CD4-positive, alpha-beta T cell treated with Interleukin-21 for 1 hour (primary cell): ENCODE measurements at places on chromosomes 3 and 15.

GRCh38 chr3:57158813-57159738, 6.1 kb downstream of the IL17RD start:
- peak; percentile 19 for DNase-seq

DNA sequence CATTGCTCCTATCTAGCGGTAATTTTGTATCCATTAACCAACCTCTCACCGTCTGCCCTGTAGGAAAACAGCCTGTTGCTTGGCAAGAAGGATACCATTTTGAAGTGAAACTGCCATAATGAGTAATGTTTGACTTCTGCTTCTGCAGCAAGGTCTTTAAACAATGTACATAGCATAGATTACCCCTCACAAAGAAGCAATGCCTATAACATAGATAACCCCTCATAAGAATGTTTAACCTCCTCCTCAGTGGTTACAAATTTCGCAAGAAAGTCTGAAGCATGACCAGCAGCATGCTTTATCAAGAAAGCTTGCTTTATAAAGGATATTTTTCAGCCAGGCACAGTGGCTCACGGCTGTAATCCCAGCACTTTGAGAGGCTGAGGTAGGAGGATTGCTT, 61.2 kb upstream of the MFGE8 start:
- DNase-seq = no peak

- no peak for DNase-seq
Observed at GRCh38 chr3:57275393-57275792, 17.1 kb downstream of the ASB14 start.

DNA sequence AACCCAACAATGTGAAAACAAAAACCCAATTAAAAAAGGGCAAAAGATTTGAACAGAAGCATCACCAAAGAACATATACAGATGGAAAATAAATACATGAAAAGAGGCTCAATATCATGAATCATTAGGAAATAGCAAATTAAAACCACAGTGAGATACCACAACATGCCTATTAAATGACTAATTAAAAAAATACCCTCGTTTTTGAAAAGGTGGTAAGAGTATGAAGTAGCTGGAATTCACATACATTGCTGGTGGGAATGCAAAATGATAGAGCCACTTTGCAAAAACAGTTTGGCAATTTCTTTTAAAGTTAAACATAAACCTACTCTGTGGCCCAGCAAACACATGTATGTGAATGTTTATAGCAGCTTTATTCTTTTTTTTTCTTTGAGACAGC, 75.8 kb downstream of the B3GNT5 start:
- DNase-seq = no peak

GRCh38 chr15:39079296-39079847, 501.5 kb upstream of the THBS1 start:
- no peak for DNase-seq

DNA sequence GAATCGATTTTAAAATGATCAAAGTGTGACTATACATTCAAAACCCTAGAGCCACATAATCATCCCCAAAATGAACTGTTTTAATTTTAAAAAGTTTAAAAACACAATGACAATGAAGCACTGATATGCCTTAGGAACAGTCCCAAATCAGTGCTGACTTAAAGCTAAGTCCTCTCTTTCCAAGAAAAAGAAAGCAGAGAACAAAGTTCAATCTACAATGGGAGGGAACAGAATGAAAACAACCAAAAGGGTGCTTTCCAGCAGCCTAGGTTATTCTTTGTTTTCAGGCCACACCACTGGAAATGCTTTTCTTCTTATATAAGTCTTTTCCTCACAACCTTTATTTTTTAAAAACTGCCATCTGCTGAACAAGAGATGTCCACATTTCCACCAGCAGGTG, 7.2 kb upstream of the STIMATE start:
- DNase-seq = no peak

GRCh38 chr15:91338766-91339165, 238.7 kb downstream of the SV2B start:
- DNase-seq = peak; percentile 21

DNA sequence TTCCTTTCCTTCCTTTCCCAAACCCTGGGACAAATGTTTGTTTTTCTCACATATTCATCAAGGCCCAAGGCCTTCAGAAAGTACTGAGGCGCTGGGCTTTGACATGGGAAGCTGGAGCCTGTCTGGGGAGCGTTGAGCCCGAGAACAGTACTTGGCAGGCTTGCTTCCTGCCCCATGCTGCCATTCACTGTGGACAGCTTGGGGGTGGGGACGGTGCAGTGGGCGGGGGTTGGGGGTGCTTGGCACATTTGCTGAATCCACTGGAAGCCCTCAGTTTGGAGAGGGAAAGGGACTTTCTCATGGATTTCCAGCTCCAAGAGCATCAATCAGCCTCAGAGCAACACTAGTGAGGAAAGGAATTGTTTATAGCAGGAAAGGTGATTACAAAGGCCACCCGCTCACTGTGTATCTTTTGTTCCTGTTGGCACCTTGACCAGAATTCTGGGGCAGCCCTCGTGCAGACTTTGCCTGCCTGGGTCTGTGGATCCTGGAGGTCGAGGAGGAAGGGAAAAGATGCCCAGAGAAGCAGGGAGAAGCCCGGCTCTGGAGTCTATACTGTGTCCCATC, 199.8 kb upstream of the RGMA start:
- no peak for DNase-seq

DNA sequence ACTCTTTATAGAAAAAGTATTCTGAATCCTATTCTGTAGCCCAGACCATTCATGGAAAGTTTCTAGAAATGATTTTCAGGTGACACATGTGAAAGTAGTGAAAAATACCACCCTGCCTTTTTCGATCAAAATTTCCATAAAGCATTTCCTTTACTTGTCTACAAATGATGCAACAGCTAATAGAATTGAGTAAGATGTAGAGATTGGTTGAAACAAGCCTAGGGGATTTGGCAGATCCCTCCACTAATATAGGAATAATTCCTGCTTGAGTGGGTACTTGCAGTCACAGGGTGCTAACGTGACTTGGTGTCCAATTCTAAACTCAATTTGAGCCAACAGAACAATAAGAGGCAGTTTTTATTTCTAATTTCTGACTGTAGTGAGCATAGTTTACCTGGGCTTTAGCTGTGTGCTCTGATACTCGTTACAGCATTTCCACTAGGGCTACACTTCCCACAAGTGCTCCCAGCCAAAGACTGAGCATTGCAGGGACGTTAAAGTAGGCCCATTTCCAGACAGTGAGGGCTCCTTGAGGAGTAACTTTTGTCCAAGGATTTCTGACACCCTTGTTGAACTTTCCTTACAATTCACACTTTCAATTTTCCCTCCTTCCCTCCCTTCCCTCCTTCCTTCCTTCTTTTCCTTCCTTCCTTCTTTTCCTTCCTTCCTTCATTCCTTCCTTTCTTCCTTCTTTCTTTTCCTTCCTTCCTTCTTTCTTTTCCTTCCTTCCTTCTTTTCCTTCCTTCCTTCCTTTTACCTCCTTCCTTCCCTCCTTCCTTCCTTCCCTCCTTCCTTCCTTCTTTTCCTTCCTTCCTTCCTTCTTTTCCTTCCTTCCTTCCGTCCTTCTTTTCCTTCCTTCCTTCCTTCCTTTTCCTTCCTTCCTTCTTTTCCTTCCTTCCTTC, 53.9 kb upstream of the TP63 start:
- DNase-seq = no peak

DNA sequence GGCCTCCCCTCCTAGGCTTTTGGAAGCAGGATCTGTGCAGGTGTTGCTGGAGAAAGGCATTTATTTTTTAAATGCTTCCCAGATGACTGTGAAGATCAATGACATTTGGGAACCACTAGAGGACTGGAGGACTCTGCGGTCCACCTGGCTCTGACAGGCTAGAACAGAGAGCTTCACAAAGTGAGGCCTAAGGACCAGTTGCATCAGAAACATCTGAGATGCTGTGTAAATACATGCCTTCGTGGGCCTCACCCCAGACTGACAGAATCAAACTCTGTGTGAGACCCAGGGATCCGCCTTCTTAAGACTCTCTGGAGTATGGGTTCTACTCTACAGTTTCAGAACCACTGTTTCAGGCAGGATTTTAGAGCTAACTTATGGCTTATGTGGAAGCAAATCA, 105.0 kb upstream of the ICE2 start:
- DNase-seq = no peak

DNA sequence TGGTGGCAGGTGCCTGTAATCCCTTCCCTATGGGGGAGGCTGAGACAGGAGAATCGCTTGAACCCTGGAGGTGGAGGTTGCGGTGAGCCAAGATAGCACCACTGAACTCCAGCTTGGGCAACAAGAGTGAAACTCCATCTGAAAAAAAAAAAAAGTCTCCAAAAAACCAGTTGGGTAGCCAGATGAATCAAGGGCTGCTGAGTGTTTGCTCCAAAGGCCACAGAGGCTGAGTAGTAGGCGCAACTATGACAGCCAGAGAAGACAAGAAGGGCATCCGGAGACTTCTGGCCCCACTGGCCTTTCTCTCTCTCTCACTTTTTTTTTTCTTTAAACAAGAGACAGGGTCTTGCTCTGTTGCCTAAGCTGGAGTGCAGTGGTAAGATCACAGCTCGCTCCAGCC, 131.8 kb downstream of the SMAD6 start:
- DNase-seq = no peak

- DNase-seq = no peak
Observed at GRCh38 chr15:96657096-96657495, 326.6 kb downstream of the NR2F2 start.

GRCh38 chr3:49456466-49456865, 13.6 kb upstream of the DAG1 start:
- no peak for DNase-seq

DNA sequence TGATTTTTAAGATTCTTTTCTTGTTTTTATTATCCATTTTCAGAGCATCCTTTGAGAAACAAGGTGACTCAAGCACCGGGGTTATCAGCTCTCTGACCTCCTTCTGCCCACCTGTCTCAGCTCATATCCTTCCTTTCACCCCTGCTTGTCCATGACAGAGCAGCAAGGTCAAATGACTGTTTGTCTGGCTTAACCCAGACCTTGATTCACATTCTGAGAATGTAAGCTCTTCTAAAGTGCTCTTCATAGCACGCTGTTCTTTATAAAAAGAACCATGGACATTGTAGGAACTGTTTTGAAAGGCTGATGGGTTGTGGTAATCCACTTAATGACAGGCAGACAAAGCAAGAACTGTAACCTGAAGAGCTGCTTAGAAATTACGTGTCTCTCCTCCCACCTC, 122.5 kb downstream of the CHST2 start:
- DNase-seq = no peak

GRCh38 chr3:37163262-37164015, 10.9 kb downstream of the LRRFIP2 start:
- no peak for DNase-seq

GRCh38 chr15:74988007-74988800, 7.2 kb upstream of the SCAMP5 start:
- DNase-seq = peak; percentile 28

- no peak for DNase-seq
Observed at GRCh38 chr3:137948400-137949072, 61.4 kb upstream of the CLDN18 start.

DNA sequence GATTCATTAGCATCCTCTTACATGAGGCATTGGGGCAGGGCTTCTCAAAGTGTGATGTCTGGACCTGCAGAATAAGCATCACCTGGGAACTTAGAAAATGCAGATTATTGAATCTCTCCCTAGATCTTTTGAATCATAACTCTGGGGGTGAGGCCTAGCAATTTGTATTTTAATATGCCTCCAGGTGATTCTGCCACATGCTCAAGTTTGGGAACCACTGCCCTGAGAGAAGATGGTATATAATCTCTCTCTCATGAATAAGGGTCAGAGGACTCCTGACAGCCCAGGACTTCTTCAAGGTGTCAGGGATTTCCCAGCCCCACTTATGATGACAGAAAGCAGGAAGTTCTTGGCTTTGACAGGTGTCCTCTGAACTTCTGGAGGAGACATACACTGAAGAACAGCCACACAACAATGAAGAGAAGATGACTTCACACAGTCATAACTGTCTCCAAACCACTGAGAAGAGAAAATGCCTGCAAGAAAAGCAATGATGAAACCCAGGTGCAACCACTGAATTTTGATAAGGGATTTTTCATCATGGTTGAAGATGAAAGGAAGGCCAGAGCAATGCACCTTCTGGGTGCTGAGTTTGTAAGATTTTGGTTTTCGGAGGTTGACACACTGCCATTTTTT, 211.9 kb upstream of the MRPL3 start:
- no peak for DNase-seq

- DNase-seq = peak; percentile 15
Observed at GRCh38 chr3:45864760-45865519, 21.4 kb upstream of the CCR9 start.

DNA sequence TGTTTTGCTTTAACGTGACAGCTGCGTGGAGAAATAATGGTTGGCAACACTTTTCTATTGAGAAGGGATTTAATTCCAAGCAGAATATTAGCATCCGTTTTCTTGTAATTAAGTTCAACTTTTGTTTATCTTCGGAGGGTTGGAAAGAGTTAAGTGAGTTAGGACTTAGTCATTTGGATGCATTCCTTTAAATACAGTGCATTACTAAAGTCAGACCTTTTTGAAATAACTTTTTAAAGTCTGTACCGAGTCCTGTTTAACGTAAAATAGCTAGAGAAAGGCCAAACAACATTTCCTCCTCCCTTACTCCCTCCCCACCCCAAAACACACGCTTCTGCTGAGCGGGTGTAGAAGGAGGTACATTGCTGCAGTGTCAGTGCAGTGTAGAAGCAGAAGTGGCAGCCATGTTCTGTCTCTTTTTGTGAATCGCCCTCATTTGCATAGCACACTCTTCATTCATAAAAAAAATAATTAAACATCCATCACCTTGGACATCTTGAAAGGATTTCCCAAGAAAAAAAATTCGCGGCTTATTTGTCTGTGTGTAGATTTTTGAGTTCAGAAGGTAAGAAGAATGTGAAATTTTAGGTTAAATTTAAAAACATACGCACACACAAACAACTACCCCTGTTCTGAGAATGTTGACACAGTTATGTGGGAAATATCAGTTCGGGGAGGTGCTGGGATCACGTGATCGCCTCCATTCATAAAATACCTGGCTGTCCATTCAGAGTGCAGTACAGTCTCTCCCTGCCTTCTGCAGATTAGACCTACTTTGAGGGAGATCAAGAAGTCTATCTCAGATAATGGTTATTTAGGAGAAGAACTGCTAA, 1.6 kb downstream of the SPRED1 start:
- peak; percentile 48 for DNase-seq

DNA sequence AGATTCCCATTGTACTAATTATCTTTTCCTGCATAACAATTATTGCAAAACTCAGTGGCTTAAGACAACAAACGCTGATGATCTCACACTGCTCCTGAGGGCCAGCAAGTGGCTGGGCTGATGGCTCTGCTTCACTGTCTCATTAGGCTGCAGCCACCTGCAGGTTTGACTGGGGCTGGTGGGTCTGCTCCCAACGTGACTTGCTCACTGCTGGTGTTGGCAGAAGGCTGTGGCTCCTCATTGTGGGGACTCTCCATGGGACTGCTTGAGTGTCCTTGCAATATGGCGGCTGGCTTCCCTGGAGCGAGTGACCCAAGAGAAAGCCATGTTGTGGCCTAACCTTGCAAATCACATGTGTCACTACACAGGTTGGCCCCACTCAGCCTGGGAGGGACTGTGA, 71.1 kb downstream of the PLXNA1 start:
- no peak for DNase-seq

GRCh38 chr3:42473083-42473932, 29.1 kb upstream of the VIPR1 start:
- DNase-seq = no peak
